Renal cortex interstitium (tissue), 15 donors: ENCODE measurements at places on chromosomes 5 and 9. TPM values are rescaled to one million over a fixed set of nuclear protein-coding genes. Genes with fewer than 3 reads are reported as not detected.

- DNase-seq: no peak
These were observed 68.3 kb upstream of the ARL15 start for GRCh38 chr5:54378707-54379106.

DNA sequence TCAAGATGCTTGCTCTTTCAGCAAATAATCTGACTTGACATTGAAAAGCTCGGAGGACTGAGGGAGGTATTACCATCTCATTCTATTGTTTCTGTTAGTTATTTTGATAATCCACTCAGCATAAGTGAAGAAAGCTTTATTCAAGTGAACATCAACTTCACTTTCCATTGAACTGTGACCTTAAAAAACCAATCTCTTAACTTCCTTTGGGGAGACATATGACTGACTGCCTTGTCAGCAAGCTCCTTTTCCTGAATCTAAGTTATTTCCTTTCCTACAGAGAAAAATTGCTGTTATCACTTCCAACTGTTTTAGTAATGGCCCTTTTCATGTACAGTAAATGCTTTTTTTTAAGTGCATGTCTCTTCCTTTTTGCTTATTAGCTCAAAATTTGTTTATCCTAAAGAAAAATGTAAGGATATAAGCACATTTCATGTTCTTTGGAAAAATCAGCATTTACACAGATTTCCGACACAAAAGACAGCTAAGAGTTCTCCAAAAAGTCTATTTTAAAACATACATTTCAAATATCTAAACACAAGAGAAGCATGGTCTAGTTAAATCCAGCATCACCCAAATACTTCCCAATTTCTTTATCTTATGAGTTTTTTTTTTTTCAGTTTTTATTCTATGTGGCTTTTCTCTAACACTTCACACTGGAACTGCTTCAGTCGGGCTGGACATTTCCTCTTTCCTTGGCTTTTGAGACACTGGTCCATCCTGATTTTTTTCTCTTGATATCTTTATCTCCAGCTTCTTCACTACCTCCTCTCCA, 117.9 kb upstream of the DAB2 start:
- DNase-seq: no peak

- DNase-seq: no peak
These were observed 43.1 kb downstream of the SPATA31D1 start for GRCh38 chr9:82031538-82032280.

- DNase-seq: no peak
These were observed 23.7 kb upstream of the TAS2R1 start for GRCh38 chr5:9653811-9654210.

GRCh38 chr9:93173365-93174051, 10.4 kb upstream of the WNK2 start:
- no peak for DNase-seq

- DNase-seq: no peak
These were observed 793.7 kb downstream of the BRINP1 start for GRCh38 chr9:118575341-118576070.

Gene PTGDS
- 42.1 TPM for polyA plus RNA-seq

Gene RIGI
- polyA plus RNA-seq: 13.6 TPM

Gene GFRA3
- 3.0 TPM for polyA plus RNA-seq

- no peak for DNase-seq
These were observed 28.8 kb upstream of the RASGRF2 start for GRCh38 chr5:80931411-80931810.

Gene DDX4
- not detected for polyA plus RNA-seq

- DNase-seq: no peak
These were observed 5.2 kb upstream of the DUSP1 start for GRCh38 chr5:172776235-172776594.

DNA sequence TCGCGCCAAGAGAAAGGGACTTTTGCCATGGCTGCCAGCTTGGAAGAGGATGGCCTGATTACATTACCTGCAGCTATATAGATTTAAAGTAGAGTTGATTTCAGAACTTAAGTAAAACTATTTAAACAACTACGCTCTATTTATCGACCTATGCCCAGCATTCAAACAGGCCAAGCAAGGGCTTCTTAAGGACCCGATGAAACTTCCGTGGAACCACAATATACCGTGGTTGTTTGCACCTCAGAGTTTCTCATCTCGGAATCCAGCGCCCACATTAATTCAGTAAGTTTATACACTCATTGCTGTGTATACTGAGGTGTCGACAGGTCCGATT, 505 bp upstream of the CDC14B start:
- DNase-seq: no peak

GRCh38 chr9:33752130-33752637, 43.2 kb upstream of the PRSS3 start:
- DNase-seq: no peak

Gene ERGIC1
- 106 TPM for polyA plus RNA-seq

GRCh38 chr5:53167836-53168235, 58.3 kb upstream of the MOCS2 start:
- DNase-seq: no peak

Gene LECT2
- 2.3 TPM for polyA plus RNA-seq

- no peak for DNase-seq
These were observed 21.7 kb upstream of the ADAM19 start for GRCh38 chr5:157597277-157597676.

DNA sequence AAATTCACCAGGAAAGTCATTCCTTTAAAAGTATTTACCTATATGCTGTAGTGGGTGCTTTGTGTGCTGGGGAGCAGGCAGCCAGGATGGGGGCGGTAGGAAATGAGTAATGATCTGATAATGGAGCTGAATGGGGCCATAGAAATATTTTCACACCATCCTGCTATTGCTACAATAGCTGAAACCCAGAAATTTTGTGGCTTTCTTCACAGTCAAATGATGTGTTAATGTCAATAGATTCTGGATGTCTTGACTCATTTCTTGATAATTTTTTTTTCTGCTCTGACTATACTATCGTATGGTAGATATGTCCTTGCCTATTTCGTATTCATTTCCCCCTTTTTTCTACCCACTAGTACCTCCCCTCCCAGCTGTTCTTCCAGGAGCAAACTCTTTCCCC, 59.5 kb downstream of the RORB start:
- no peak for DNase-seq

DNA sequence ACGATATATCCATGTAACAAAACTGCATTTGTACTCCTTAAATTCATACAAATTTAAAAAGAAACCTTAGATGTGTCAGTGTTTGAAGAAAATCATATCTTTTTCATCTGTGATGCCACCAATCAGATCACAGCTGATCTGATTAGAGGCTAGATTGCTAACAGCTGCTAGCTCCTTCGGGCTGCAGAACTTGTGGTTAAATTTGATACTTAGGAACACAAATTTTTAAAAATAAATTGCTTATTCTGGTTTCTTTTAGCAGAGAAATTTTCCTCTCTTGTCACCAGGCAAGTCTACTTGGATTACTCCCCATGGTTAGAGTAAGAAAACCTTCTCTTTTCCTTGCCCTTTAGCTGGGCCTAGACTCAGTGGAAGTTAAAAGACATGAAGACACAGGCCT, 94.6 kb upstream of the RANBP6 start:
- no peak for DNase-seq

- no peak for DNase-seq
These were observed 549.1 kb upstream of the CCNG1 start for GRCh38 chr5:162888268-162888667.

GRCh38 chr9:134333874-134334581, 7.8 kb downstream of the RXRA start:
- DNase-seq: no peak

Gene FNBP1
- polyA plus RNA-seq: 48.7 TPM

Gene PLAC8L1
- polyA plus RNA-seq: 1.1 TPM

DNA sequence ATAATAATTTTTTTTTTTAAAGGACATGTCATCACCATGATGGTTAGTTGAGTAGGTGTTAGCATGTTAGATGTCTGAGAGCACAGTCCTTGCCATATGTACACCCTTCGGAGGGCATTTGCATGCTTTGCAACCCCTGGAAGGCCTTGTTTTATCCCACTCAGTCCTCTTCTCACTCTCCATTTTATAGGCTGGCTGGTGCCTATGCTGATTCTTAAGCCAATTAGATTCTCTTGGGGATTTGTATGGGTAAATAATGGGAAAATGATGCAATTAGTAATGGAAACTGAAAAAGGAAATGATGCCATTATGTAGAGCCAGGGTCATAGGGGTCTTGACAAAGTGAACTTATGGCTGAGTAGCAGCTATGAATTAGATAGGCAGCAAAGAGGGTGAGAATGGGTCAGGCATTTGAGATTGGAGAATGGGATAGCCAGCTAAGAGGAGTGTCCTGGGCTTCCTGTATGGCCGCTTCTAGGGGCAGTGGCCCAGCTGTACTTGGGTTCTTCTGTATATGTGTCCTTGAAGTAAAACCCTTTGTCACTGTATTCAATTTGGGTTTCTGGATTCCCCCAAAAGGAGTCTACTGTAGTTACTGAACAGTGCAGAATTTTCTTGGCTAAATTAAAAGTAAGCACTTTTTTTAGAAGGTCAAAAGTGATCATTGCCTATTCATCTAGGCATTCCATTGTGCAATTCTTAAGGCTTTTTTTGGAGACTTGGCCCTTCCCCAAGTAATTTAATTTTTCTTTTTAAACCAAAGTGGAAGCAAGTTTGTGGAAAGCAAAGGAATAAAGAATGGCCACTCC, 31.6 kb downstream of the LRRTM2 start:
- no peak for DNase-seq

DNA sequence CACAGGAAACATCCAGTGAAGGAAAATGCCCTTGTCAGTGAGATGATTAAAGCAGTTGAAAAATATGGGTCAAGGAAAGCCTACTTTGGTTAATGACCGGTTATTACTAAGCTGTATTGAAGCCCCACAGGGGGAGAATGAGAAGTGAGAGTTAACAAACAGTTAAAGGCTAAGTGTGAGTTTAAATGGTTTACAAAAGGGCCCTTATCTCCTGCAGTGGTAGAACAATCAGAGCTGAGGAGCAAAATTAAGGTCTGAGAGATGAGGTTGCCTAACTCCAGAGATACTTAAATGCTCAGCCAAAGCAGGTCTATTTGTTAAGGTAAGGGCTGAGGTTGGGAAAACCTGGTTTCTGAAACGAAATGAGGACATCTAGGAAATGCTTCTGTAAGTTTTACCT, 75.1 kb upstream of the FER start:
- DNase-seq: no peak

- DNase-seq: peak; percentile 83
These were observed 114.9 kb upstream of the TRIM32 start for GRCh38 chr9:116572095-116572748.

- DNase-seq: no peak
These were observed 145.4 kb downstream of the MTX3 start for GRCh38 chr5:79845448-79846197.

GRCh38 chr5:127988146-127988760, 95.3 kb upstream of the SLC12A2 start:
- DNase-seq: peak; percentile 34

GRCh38 chr5:132294728-132295504, 722 bp downstream of the SLC22A4 start:
- DNase-seq: no peak

DNA sequence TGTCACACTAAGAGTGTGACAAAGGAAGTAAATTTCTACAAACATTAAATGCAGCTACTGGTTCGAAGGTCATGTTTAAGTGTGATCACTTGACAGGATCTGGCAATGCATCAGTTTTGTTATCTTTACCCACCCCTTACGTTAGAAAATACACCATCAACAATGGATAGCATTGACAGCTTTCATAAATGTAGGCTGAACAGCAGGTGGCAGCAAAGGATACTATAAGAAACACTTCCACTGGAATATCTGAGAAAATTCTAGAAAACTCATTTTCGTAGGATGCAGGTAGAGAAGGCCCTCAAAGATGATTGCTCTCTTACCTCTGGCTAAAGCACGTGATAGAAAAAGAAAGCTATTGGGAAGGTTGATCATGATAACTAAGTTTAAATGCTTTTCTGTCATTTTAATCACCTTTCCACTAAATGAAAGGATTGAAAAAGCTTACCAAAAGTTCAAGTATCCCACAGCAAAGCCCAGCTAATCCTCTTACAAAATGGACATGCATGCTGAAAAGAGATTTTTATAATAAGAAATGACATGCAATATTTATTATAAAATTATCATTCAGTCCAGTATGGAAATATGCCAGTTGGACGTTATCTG, 292.5 kb downstream of the PARP8 start:
- DNase-seq: no peak

GRCh38 chr5:1899201-1899600, 16.5 kb upstream of the IRX4 start:
- DNase-seq: no peak

- DNase-seq: no peak
These were observed 9.5 kb downstream of the ALDH1B1 start for GRCh38 chr9:38401994-38402393.

- no peak for DNase-seq
These were observed 78.6 kb downstream of the CFAP77 start for GRCh38 chr9:132488626-132489025.

Gene OR1J2
- polyA plus RNA-seq: not detected

Gene CDHR2
- polyA plus RNA-seq: 21.5 TPM

Gene ANGPTL2
- 9.7 TPM for polyA plus RNA-seq

- DNase-seq: no peak
These were observed 85.7 kb upstream of the NTRK2 start for GRCh38 chr9:84583866-84584265.

GRCh38 chr5:33531824-33532223, 91.1 kb downstream of the TARS1 start:
- no peak for DNase-seq

Gene INSL4
- polyA plus RNA-seq: not detected

Gene SPINK4
- not detected for polyA plus RNA-seq

Gene FRMD3
- 23.3 TPM for polyA plus RNA-seq

GRCh38 chr9:73132034-73132776, 19.5 kb upstream of the ANXA1 start:
- DNase-seq: peak; percentile 63

DNA sequence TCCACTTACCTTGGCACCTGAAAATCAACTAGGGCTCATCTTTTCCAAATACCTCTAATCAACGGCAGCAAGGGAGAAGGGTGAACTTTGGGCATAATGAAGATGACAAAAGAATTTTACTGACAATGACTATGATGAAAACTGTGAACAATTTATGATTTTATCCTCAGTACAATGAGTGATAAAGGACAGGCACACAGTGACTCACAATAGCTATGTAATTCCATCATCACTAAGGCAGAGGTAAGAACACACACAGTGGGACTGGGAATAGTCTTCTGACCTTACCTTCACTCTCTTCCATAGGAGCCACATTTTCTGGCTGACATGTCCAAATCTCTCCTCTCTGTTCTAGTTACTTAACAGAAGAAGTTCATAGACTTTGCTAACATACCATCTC, 26.1 kb upstream of the KCNV2 start:
- no peak for DNase-seq

DNA sequence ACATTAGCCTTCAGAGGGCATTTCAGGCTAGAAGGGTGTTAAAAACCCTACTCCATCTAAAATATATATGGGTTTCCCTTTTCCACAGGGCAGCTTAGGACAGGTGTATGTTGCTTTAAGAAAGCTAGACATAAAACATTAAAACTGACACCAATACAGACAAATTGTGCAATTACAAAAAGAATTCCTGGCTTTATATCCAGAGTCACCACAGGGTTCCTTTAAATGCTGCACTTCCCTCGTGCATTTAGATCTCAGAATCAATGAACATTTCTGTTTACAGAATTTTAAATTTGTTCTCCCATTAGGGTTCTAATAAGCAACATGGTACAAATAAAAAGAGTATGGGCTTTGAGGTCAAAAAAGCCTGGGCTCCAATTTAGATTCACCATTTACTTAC, 170.2 kb downstream of the MAPKAP1 start:
- no peak for DNase-seq

- DNase-seq: no peak
These were observed 144.2 kb downstream of the MAN2A1 start for GRCh38 chr5:109833946-109834345.

- DNase-seq: no peak
These were observed 286.1 kb downstream of the IRX2 start for GRCh38 chr5:2465383-2465782.
